Epithelial cell of proximal tubule (primary cell): ENCODE measurements at places on chromosomes 5 and 9. TPM values are rescaled to one million over a fixed set of nuclear protein-coding genes. Genes with fewer than 3 reads are reported as not detected.

DNA sequence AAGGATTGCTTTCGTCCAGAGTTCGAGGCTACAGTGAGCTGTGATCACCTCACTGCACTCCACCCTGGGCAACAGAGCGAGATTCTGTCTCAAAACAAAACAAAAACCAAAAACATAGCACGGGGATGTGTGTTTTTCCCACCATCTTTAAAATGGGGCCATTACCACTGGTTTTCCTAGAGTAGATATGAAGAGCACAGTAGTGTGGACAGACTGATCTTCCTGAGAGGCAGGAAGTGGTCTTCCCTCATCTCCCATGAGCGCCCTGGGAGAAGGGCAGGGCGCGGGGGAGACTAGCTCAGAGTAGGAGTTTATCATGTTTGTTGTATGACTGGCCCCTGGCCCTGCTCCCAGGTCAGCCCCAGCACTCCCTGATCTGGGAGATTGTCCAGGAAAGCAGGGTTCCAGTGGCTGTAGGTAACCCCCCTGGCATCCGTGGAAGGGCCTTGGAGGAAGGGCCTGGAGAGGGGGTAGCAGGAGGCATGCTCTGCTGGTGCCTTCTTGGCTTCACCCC lies 2.3 kb downstream of the SUSD3 start:
- DNase-seq, result no peak

GRCh38 chr9:94526951-94527350 lies 27.9 kb upstream of the PCAT7 start:
- no peak for DNase-seq

Gene SLC45A2
- not detected in 2 replicates for total RNA-seq

Gene MARCOL
- total RNA-seq, result not detected in 2 replicates

Gene GPX3
- total RNA-seq, result 9.3 and 10.9 TPM in 2 replicates

Gene TPPP
- 0.46 and 1.0 TPM in 2 replicates for total RNA-seq

DNA sequence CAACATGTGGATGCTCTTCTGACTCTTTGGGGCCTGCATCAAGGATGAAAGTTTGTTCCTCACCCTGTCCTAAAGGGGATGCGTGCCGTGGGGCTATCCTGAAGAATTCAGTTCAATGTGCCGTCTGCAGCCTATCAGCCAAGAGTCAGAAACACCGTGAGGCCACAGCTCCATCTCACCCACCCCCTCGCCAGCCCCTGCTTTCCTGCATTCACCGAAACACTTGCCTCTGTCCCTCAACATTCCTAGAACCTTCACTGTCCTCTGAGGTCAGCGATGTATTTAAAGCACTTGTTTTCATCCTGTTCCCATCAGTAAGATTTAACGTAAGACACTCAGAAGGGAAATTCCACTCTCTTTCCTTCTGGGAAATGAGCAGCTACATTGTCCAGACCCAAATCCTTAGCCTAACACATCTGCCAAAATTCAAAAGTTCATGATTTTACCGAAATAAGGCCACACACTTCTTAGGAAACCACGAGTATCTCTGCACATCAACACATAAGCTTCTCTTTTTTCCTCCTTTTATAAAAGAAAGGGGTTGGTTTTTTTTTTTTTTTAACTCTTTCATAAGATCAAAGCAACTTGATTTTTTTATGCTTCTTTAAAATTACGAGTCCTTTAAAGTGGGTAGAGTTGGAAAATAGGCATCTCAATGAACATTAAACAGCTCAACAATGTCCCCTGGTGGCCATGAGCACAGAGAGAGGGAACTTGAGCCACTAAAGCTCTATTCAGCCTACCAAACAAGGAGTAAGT lies 100.7 kb downstream of the SUSD1 start:
- peak; percentile 88 for DNase-seq
